Heart right ventricle (tissue), 16 donors: ENCODE measurements at places on chromosomes 11 and 22.

DNA sequence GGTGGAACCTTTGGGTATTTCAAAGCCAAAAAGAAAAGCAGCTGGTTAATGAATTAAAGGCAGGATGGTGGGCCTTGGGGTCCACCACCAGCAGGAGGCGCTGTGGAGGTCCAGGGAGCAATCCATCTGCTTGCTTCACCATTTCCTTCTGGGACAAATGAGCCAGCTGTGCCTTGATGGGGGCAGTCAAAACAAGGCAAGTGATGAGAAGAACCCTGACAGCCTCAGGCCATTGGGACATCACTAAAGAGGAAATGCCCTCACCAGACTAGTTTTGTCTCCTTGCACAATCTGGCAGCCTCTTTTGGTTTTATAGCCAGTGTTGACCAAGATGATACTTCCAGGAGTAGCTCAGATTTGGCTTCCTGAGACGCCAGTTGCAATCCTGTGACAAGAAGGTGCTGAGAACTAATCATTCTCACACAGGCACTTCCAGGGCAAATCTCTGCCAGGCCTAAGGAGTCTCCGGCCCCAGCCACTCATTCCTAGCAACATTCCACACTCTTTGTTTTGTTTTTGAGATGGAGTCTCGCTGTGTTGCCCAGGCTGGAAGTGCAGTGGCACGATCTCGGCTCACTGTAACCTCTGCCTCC lies 38.2 kb upstream of the WEE1 start:
- peak; percentile 83 for DNase-seq

- DNase-seq, result no peak
Observed at GRCh38 chr11:61048368-61049062, 53.8 kb upstream of the CD5 start.

DNA sequence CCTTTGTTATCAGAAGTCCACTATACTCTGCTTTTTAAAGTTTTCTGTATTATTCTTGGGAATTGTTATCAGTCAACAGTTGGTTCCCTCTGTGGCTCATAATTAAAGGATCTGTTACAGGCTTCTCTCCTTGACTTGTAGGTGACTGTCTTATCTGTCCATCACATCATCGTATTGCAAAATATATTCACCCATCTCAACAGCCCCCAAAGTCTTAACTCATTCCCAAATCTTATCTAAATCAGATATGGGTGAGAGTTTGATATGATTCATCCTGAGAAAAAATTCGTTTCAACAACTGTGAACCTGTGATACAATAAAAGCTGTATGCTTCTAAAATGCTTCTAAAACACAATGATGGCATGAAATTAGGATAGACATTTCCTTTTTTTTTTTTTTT lies 1245.6 kb upstream of the RAG2 start:
- DNase-seq, result no peak

DNA sequence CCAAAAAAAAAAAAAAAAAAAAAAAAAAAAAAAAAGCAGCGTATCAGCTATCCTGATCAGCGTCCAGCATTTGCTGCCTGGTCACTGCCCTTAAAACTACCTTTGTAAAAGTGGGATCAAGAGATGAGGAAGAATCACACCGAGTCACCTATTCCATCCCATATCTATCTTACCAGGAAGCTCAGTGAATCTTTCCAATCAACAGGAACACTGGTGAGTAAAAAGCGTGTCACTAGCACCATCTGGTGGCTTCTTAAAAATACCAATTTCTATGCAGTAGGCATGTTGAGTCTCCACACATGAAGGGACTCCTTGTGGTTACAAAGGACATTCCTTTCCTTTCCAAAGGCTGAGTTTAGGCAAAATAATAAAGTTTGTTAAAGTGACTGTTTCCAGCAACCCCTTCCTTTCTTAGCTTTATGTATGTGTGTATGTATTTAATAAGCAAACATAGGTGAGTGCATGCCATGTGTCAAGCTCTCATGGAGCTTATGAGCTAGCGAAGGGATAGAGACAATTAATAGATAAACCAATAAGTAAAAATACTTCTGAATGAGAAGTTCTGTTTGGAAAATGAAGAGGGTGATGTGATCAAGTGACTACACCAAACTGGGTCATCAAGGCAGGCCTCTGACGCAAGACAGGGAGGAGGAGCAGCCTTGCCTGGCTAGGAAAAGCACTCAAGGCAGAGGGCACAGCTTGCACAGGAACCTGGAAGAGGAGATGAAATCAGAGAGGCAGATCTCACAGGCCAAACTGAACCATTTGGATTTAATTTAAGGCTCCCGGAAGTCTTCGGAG lies 13.9 kb upstream of the TP53AIP1 start:
- no peak for DNase-seq

- no peak for DNase-seq
Observed at GRCh38 chr11:134026655-134027343, 42.1 kb upstream of the JAM3 start.

DNA sequence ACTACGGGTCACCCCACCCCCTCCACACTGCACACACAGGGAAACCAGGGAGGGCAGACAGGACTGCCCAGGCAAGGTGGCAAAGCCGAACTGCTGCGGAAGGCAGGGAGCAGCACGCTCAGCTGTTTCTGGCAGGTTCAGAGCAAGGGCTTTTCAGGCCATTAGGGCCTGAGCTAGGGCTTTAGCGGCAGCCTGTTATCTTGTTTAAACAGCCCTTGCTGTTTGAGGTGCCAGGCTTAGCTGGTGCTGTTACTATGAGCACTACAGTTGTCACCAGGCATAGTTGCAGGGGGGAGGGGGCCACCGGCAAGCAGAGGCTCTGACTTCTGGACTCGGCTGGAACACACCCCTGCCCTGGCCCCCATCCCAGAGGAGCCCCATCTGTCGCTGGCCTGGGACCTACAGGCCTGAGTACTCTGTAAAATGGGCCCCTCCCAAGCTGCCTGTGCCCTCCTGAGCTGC lies 34.9 kb downstream of the RSPH14 start:
- peak; percentile 45 for DNase-seq

DNA sequence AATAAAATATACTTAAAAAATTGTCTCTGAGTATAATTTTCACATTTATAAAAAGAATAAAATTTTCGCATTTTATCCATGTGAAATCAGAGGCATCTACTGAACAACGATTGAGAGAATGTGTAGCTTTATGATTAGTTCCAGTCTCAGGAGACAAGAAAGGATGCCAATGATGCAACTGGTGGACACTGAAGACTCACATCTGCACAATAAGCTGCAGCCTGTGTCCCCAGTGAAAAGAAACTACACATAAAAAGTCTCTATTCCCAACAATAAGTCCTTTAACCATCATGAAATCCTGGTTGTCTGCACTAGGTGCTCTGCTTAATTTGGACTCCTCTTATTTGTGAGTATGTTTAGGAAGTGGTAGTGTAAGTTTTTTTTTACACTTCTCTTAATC lies 22.0 kb downstream of the OR5AS1 start:
- no peak for DNase-seq

- no peak for DNase-seq
Observed at GRCh38 chr11:1153951-1154493, 3.7 kb upstream of the MUC5AC start.

- DNase-seq, result no peak
Observed at GRCh38 chr22:31923747-31924146, 20.6 kb upstream of the YWHAH start.

GRCh38 chr22:39943953-39944872 lies 16.0 kb upstream of the TMA7B start:
- no peak for DNase-seq

DNA sequence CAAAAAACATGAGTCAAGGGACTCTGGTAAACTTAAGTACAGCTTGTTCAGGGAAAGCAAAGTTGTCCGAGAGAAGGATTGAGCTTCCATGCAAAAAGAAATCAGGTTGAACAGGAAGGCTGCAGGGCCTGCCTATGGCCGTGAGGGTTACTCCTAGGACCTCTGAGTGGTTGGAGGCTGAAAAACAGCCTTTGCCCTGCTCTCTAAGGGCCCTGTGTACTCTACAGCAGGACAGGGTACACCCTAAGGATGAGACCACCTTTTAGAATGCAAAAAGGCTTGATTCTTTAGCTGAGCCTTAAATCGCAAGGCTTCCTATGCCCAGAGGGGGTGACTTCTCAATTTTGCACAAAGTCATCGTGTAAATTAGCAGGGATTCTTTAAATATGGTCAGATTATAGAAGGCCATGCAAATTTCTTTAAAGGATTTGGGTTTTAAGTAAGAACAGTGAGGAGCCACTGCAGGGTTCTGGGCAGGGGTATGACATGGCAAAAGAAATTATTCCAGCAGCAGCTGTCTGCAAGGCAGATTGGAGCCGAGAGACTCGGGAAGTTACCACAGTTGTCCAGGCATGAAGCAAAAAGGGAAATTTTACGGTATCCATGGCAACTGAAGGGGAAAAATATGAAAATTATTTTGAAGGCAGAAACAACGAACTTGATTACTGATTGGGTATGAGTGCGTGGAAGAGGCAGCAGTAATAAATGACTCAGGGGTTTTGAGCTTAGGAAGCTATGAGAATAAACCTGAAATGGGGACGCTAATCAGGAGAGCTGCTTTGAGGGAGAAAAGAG lies 91.8 kb downstream of the FAM76B start:
- no peak for DNase-seq

DNA sequence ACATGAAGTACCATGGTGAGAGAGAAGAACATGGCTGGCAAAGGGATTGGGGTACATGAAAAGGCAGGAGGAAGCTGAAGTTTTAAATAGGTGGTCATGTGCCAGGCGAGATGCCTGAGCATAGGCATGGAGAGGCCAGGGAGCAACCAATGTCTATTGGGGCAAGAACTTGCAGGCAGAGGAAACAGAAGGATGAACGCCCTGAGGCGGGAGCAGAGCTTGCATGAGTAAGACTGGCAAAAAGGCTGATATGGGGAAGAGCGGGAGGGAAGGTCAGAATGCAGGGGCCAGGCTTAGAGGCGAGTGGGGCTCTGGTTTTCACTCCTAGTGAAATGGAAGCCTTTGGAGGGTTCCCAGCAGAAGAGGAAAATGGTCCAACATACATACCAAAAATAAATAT lies 52.5 kb upstream of the VSTM5 start:
- no peak for DNase-seq

DNA sequence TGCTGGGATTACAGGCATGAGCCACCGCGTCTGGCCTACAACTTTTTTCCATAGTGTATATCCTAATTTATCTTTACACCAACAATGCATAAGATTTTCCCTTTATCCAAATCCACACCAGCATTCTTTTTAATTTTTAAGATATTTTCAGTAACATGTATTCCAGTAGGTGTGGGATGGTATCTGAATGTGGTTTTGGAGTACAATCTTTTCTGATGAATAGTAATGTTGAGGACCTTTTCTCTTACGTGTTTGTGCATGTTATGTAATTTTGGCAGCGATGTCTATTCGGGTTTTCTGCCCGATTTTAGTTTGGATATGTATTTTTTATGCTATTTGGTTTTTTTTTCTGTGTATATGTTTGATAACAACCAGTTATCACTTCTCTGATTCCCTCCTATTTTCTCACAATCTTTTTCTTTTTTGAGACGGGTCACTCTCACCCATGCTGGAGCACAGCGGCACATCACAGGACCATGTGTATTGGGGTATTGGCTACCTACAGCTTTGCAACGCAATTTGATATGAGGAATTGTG lies 114.6 kb upstream of the GRK3 start:
- DNase-seq, result no peak

GRCh38 chr22:42892571-42893316 lies 35.7 kb upstream of the ARFGAP3 start:
- DNase-seq, result no peak

DNA sequence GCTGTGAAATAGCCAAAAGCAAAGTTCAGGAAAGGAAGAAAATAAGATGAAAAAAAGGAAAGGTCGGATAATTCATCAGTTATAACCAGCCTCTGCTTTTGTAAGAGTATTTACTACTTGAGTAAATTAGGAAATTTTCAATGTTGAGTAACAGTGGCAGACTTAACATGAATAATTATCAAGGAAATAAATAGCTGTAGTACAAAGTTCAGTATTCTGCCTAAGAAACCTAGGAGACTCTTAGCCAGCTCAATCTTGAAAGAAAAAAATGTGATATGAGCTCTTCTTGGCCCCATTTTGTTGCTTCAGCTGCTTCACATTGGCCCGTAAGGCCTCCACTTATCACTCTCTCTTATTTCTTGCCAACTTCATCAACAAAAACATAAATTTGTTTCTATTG lies 17.0 kb upstream of the DNAJB7 start:
- no peak for DNase-seq

DNA sequence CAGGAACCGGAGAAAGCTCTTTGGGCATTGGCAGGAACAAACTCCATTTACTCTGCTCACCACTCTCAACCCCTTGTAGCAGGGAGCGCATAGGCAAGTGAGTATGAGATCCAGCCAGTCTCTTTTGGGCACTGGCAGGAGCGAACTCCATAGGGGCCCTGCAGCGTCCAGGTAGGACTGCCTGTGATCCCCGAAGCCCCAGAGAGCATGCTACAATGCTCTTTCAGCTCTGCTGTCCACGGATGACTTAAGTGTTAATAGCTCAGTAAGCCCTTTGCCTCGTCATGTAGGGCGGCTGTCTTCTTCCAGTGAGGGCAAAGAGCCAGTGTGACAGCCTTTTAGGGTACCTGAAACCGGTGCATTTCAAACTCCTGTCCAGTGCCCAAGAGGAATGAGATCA lies 1525.6 kb upstream of the RAG2 start:
- DNase-seq, result no peak

GRCh38 chr22:23274146-23274526 lies 93.8 kb downstream of the BCR start:
- no peak for DNase-seq

DNA sequence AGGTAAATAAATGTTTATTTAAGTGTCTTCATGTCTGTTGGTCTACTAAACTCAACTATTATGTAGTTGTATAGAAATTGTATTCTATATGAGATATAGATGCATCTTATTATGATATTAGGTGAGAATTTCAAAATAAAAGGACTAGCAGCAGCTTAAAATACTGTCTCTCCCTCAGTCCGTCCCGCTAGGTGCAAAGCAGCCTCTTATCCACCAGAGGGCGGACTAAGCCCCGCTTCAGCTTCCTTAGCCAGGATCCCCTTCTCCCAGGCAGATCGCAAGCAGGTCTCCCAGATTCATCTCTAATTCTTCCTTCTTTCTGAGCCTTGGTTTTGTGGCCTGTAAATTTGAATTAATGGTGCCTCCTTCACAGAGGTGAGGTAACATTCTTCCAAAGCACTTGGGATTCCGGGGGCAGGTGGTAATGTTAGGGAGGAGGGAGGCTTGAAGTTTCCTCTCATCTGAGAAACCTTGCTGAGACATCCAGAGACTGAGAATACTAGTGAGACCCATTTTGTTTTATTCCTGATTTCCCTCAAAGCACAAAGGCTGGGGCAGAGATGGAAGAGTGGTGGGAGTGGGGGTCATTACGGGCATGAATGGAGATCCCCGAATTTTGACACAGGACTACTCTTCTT lies 13.5 kb upstream of the INSC start:
- DNase-seq, result peak; percentile 50

- DNase-seq, result no peak
Observed at GRCh38 chr11:110587129-110587528, 125.1 kb downstream of the ARHGAP20 start.

- DNase-seq, result no peak
Observed at GRCh38 chr11:119416606-119417580, 6.1 kb downstream of the THY1 start.

DNA sequence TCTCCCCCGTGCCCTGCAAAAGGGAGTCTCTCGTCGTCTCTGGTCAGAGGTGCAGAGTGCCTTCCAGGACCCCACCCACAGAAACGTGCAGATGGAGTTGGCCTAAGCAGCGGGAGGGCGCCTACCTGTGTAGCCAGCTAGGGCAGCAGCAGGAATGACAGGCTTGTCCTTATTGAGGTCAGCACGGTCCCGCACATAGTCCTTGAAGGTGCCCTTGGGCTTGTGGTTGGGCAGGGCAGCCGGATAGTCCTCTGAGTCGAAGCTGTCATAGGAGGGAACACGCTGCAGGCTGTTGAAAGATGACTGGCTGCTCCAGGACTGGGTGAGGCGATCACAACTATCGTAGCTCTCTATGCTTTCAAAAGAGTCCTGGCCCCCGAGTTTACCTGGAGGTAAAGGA lies 107.3 kb downstream of the ETS1 start:
- DNase-seq, result peak; percentile 44
